ENCODE measurements at places on chromosomes 11 and 22.

- no peak for DNase-seq
Observed at GRCh38 chr11:30568931-30569330, 17.2 kb downstream of the MPPED2 start.

DNA sequence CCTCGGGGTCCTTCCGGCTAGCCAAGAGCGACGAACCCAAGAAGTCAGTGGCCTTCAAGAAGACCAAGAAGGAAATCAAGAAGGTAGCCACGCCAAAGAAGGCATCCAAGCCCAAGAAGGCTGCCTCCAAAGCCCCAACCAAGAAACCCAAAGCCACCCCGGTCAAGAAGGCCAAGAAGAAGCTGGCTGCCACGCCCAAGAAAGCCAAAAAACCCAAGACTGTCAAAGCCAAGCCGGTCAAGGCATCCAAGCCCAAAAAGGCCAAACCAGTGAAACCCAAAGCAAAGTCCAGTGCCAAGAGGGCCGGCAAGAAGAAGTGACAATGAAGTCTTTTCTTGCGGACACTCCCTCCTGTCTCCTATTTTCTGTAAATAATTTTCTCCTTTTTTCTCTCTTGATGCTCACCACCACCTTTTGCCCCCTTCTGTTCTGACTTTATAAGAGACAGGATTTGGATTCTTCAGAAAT is 1.9 kb upstream of the GCAT start:
- no peak for DNase-seq

GRCh38 chr22:36744791-36745190 is 31.1 kb downstream of the IFT27 start:
- DNase-seq = no peak

DNA sequence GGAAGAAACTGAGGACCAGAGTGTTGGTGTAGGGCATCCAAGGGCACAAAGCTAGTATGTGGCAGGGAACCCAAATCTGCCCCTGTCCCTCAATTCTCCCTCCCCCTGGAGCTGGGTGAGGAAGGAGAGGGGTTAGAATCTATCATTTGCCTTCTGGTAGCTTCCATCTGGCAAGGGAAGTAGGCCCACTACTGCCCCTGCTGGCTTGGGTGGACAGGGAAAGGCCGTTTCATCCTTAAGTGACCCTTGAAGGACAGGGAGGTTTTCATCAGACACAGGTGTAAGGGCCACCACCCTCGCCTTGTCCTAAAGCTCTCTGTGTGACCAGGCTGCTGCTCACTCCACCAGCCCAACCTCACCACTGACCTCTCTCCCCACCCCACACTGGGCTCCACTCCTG is 22.1 kb downstream of the NECTIN1 start:
- no peak for DNase-seq
